ENCODE measurements at places on chromosomes 5 and 9.

DNA sequence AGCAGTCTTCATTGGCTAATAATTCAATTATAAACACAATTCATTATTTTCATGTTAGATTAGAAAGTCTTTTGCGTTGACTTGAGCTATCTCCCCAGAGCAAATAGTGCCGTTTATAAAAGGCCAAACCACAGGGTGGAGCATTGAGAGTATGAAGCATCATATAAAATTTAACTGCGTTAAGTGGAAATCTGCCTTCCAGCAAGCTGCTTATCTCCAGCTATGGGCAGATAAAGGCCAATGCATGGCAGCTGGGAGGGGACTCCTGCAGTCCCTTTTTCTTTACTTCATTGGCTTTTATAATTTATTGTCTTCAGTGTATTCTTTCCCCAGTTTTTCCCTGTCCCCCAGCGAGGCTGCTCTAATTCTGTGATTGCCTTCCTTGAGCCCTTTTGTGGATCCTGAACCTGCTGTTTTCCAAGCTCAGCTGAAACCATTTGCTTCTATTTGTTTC lies 113.7 kb downstream of the TMEM232 start:
- peaks cover 5% of the 10 kb centered on the region for H3K36me3 ChIP-seq
- H3K27ac ChIP-seq: no peak overlapping the region
- no peak for DNase-seq
- H3K27me3 ChIP-seq: no peaks in the 10 kb centered on the region
- no peak overlapping the region for H3K4me3 ChIP-seq

- peaks cover 14% of the 10 kb centered on the region for H3K36me3 ChIP-seq
- H3K4me3 ChIP-seq: no peak overlapping the region
- no peak for DNase-seq
- peaks cover 43% of the 10 kb centered on the region for H3K4me1 ChIP-seq
- peak overlapping the region; percentile 71 for H3K27ac ChIP-seq
- no peaks in the 10 kb centered on the region for H3K27me3 ChIP-seq
Observed at GRCh38 chr5:95809414-95809960, 13.0 kb downstream of the GLRX start.

DNA sequence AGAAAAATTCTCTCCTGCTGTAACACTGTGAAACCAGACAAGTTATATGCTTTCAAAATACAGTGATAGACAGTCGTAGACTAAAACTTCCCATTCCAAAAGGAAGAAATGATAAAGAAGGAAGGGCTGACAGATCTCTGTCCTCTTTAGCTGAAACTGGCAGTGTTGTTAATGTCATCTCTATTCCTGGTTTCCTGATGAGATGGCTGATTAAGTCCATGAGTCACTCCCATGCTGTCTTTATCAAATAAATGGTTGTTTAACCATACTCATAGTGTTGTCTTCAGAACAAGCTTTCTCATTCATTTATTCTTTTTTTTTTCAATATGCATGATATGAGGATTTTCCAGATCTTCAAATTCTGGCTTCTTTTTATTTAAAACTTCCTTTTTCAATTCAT lies 952.2 kb upstream of the WWC1 start:
- H3K4me3 ChIP-seq: no peak overlapping the region
- no peaks in the 10 kb centered on the region for H3K27me3 ChIP-seq
- DNase-seq: no peak
- no peaks in the 10 kb centered on the region for H3K36me3 ChIP-seq
- no peaks in the 10 kb centered on the region for H3K4me1 ChIP-seq

- DNase-seq: no peak
- H3K4me3 ChIP-seq: no peak overlapping the region
- H3K36me3 ChIP-seq: no peaks in the 10 kb centered on the region
- no peaks in the 10 kb centered on the region for H3K27me3 ChIP-seq
- no peaks in the 10 kb centered on the region for H3K4me1 ChIP-seq
- no peak overlapping the region for H3K27ac ChIP-seq
Observed at GRCh38 chr5:91302305-91302704, 80.8 kb downstream of the ARRDC3 start.

GRCh38 chr5:76580981-76581380 lies 42.2 kb downstream of the F2RL2 start:
- H3K36me3 ChIP-seq: no peaks in the 10 kb centered on the region
- peaks cover 28% of the 10 kb centered on the region for H3K4me1 ChIP-seq
- no peaks in the 10 kb centered on the region for H3K27me3 ChIP-seq
- H3K4me3 ChIP-seq: no peak overlapping the region

DNA sequence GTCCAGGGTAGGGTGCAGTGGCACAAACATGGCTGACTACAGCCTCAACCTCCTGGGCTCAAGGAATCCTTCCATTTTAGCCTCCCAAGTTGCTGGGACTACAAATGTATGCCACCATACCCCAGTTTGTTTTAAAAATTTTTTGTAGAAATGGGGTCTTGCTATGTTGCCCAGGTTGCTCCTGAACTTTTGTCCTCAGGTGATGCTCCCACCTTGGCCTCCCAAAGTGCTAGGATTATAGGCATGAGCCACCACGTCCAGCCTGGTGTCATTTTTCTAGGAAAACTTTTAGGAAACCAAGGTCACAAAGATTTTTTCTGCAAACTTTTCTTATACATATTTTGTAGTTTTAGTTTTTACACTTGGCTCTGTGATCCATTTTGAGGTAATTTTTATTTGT lies 10.8 kb downstream of the RMI1 start:
- peaks cover 16% of the 10 kb centered on the region for H3K36me3 ChIP-seq
- no peak overlapping the region for H3K27ac ChIP-seq
- H3K4me3 ChIP-seq: no peak overlapping the region
- H3K27me3 ChIP-seq: no peaks in the 10 kb centered on the region
- no peak for DNase-seq

- DNase-seq: no peak
- H3K4me3 ChIP-seq: no peak overlapping the region
- H3K4me1 ChIP-seq: no peaks in the 10 kb centered on the region
Observed at GRCh38 chr5:172740428-172741205, 30.4 kb downstream of the DUSP1 start.

- peak overlapping the region; percentile 11 for H3K4me3 ChIP-seq
- no peaks in the 10 kb centered on the region for H3K36me3 ChIP-seq
Observed at GRCh38 chr5:53923961-53924360, 363.5 kb downstream of the NDUFS4 start.

- H3K36me3 ChIP-seq: no peaks in the 10 kb centered on the region
- H3K27me3 ChIP-seq: peaks cover 12% of the 10 kb centered on the region
- H3K27ac ChIP-seq: no peak overlapping the region
- H3K4me3 ChIP-seq: no peak overlapping the region
Observed at GRCh38 chr5:169494383-169494935, 89.1 kb upstream of the SPDL1 start.

DNA sequence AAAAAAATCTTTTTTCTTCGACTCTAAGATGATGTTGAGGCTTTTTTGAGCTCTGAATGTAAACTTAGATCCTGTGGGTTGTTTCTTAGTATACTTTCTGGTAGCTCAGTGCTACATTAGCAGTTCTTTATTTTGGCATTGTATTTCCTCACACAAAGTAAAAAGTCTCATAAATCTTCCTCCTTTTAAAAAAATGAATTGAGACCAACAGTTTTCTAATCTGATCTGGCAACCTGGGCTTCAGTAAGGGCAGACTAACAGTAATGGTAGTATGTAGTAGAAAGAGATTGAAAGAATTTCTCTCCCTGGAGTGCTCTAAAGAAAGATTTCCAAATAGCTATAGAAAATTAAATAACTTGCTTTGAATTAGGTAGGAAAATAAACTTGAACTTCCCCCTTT lies 31.4 kb downstream of the ZCCHC7 start:
- no peak overlapping the region for H3K4me3 ChIP-seq
- no peak for DNase-seq
- peaks cover 4% of the 10 kb centered on the region for H3K4me1 ChIP-seq
- H3K36me3 ChIP-seq: peaks cover 15% of the 10 kb centered on the region
- H3K27me3 ChIP-seq: no peaks in the 10 kb centered on the region

DNA sequence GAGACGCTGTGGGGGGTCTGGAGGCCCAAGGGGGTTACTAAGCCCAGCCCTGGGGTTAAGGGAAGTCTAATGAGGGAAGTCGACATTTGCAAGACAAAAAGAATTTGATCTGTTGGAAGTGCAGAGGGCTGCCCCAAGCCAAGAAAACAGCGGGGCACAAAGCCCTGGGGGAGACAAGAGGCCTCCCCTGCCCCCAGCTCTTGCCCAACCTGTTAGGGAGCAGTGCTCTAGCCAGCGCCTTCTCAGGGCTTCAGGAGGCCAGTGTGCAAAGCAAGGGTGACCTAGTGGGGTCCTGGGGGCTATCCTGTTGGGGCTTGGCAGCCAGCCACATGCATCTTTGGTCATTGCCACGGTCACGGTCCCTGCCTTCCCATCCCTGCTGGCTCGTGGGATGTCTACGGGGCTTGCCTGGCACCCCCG lies 25.2 kb downstream of the GFI1B start:
- no peak overlapping the region for H3K27ac ChIP-seq
- peaks cover 41% of the 10 kb centered on the region for H3K27me3 ChIP-seq
- H3K36me3 ChIP-seq: no peaks in the 10 kb centered on the region
- H3K4me3 ChIP-seq: no peak overlapping the region
- H3K4me1 ChIP-seq: peaks cover 19% of the 10 kb centered on the region
- DNase-seq: no peak

GRCh38 chr5:127040796-127041520 lies 10.6 kb upstream of the MARCHF3 start:
- no peaks in the 10 kb centered on the region for H3K4me1 ChIP-seq
- no peaks in the 10 kb centered on the region for H3K36me3 ChIP-seq
- H3K27ac ChIP-seq: no peak overlapping the region
- no peak for DNase-seq

- DNase-seq: no peak
- no peaks in the 10 kb centered on the region for H3K4me1 ChIP-seq
- H3K27me3 ChIP-seq: peaks cover 25% of the 10 kb centered on the region
- H3K36me3 ChIP-seq: no peaks in the 10 kb centered on the region
Observed at GRCh38 chr5:155594270-155594669, 580.7 kb downstream of the KIF4B start.

- H3K27me3 ChIP-seq: no peaks in the 10 kb centered on the region
- no peak overlapping the region for H3K4me3 ChIP-seq
- no peak for DNase-seq
- H3K36me3 ChIP-seq: no peaks in the 10 kb centered on the region
- peak overlapping the region; percentile 11 for H3K27ac ChIP-seq
Observed at GRCh38 chr9:70534471-70534870, 120.0 kb upstream of the KLF9 start.

DNA sequence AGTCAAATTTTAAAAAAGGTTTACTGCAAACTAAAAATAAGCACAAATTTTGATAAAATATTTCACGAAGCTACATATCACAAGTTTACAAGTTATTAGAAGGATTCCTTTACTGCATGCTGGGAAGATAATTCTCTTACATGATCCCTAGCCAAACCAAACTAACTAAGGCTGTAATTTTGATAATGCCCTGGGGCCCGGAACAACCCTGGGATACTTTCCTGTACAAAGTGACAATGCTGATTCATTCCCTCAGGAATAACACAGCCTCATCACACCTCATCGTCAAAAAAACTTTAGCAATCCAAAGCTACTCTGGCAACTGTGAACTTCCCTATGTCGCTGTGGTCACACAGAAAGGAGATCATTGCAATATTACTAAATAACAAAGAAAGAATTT lies 402.9 kb downstream of the RAB3C start:
- peak overlapping the region; percentile 31 for H3K27ac ChIP-seq
- H3K36me3 ChIP-seq: peaks cover 26% of the 10 kb centered on the region
- peaks cover 23% of the 10 kb centered on the region for H3K4me1 ChIP-seq
- H3K27me3 ChIP-seq: no peaks in the 10 kb centered on the region
- H3K4me3 ChIP-seq: no peak overlapping the region
- no peak for DNase-seq

DNA sequence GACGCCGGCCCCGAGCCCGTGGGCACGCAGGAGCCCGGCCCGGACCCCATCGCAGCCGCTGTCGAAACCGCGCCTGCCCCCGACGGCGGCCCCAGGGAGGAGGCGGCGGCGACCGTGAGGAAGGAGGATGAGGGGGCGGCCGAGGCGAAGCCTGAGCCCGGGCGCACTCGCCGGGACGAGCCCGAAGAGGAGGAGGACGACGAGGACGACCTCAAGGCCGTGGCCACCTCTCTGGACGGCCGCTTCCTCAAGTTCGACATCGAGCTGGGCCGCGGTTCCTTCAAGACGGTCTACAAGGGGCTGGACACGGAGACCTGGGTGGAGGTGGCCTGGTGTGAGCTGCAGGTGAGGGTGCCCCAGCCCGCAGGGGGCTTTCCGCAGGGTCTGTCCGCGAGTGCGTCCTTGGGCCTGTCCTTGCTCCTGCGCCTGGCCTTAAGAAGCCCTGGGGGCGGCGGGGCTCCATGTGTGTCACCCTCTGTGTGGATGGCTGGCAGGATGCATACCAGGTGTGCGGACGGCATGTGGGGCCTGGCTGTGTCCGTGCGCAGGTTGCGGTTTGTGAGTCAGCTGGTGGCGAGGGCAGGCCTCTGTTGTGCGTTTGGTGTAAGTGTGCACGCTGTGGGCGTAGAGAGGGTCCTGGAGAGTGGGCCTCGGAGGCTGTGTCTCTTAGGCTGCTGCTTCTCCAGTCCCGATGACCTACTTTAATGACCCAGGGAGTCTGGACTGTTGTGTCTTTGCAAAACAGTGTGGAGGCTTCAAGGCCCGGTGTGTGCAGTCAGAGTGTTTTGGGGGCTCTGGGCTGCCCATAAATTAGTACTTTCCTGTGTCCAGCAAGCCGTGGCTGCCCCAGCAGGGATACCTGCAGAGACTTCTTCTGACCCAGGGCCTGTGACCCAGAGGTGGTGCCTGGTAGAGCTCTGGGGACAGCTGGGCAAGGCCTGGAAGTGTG lies 1.6 kb downstream of the WNK2 start:
- peak overlapping the region; percentile 61 for H3K4me3 ChIP-seq
- peaks cover 61% of the 10 kb centered on the region for H3K27me3 ChIP-seq
- H3K36me3 ChIP-seq: no peaks in the 10 kb centered on the region
- H3K4me1 ChIP-seq: peaks cover 13% of the 10 kb centered on the region
- peak overlapping the region; percentile 9 for H3K27ac ChIP-seq

DNA sequence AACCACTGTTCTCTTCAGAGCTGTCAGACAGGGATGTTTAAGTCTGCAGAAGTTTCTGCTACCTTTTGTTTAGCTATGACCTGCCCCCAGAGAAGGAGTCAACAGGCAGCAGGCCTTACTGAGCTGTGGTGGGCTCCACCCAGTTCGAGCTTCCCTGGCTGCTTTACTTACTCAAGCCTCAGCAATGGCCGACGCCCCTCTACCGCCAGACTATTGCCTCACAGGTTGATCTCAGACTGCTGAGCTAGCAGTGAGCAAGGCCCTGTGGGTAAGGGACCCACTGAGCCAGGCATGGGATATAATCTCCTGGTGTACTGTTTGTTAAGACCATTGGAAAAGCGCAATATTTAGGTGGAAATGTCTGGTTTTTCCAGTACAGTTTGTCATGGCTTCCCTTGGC lies 229.6 kb downstream of the TMEM167A start:
- peaks cover 28% of the 10 kb centered on the region for H3K4me1 ChIP-seq
- H3K4me3 ChIP-seq: no peak overlapping the region
- no peaks in the 10 kb centered on the region for H3K36me3 ChIP-seq

- no peaks in the 10 kb centered on the region for H3K4me1 ChIP-seq
- H3K36me3 ChIP-seq: no peaks in the 10 kb centered on the region
- no peak overlapping the region for H3K4me3 ChIP-seq
- no peak overlapping the region for H3K27ac ChIP-seq
- no peak for DNase-seq
Observed at GRCh38 chr9:97468658-97469448, 32.6 kb upstream of the TMOD1 start.

GRCh38 chr5:148653291-148653835 lies 964 bp downstream of the HTR4 start:
- no peak overlapping the region for H3K27ac ChIP-seq
- no peak for DNase-seq
- H3K36me3 ChIP-seq: no peaks in the 10 kb centered on the region
- peaks cover 82% of the 10 kb centered on the region for H3K27me3 ChIP-seq
- peaks cover 3% of the 10 kb centered on the region for H3K4me1 ChIP-seq
- H3K4me3 ChIP-seq: peak overlapping the region; percentile 47

Data from mesothelial cell of epicardium (in vitro differentiated cells).